ENCODE measurements at places on chromosomes 5 and 9.

- DNase-seq, result no peak
Measured at GRCh38 chr5:137393196-137393993, 105.7 kb downstream of the SPOCK1 start.

GRCh38 chr5:151067632-151068432 lies 13.0 kb downstream of the TNIP1 start:
- DNase-seq, result no peak

DNA sequence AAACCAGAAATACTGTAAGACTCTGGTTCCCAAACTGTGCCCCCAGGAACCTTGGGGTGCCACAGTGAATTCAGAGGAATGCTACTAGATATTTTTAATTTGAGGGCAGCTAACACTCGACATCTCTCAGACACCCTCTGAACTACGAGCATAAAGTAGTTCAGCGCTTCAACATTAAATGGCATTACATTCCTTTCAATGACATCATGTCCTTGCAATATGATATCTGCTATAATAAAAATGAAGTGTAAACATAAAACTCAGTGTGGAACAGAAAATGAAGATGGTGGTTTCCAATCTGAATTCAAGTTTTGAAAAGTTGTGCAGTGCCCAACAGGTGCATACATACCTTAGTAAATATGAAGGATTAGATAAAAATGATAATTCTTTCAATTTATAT lies 116.1 kb downstream of the LPAR1 start:
- no peak for DNase-seq

- DNase-seq, result no peak
Measured at GRCh38 chr5:136162008-136162407, 29.4 kb downstream of the SMAD5 start.

- DNase-seq, result no peak
Measured at GRCh38 chr5:62309107-62309506, 3.1 kb downstream of the KIF2A start.

- no peak for DNase-seq
Measured at GRCh38 chr9:86614871-86615849, 260.9 kb upstream of the TUT7 start.

GRCh38 chr5:141855265-141856036 lies 22.8 kb downstream of the PCDH1 start:
- no peak for DNase-seq

DNA sequence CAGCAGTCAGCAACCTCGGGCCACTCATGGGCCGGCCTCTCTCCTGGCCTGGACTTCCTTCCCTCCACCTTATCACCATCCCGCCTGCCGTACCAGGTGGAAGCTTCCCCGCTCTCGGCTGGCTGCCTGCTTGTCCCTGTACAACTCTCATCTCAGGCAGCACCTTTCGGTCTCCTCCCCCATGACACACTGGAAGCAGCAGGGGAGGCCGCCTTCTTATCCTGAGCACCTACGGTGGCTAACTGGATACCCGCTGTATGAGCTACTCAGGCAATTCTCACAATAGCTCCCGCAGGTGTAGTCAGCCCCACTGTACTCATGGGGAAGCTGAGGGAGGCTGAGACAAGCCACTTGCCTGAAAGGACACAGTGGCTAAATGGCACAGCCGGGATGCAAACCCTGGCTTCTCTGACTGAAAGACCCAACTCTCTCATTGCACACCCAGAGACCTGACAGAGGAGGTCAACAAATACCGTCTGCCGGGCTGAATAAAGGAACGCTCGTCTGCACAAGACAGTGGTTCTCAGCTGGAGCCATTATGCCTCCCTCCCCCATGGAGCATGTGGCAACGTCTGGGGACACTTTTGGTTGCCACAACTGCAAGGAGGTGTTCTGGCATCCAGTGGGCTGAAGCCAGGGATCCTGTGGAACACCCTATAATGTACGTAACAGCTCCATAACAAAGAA lies 9.6 kb downstream of the STK10 start:
- no peak for DNase-seq

- DNase-seq, result no peak
Measured at GRCh38 chr5:39775086-39775796, 350.5 kb upstream of the DAB2 start.

- DNase-seq, result no peak
Measured at GRCh38 chr5:54590824-54591223, 73.3 kb downstream of the SNX18 start.
